Mesenteric fat pad (tissue), 1 donor: ENCODE measurements at places on chromosomes 7 and 10. TPM values are rescaled to one million over a fixed set of nuclear protein-coding genes. Genes with fewer than 3 reads are reported as not detected.

- DNase-seq, result no peak
These were observed 577.5 kb downstream of the GRID1 start for GRCh38 chr10:85789125-85789524.

GRCh38 chr10:89206402-89207180, 526 bp downstream of the CH25H start:
- DNase-seq, result no peak

GRCh38 chr10:120746001-120746777, 105.0 kb upstream of the WDR11 start:
- no peak for DNase-seq

GRCh38 chr10:28632584-28632945, 44.8 kb upstream of the BAMBI start:
- DNase-seq, result no peak

- DNase-seq, result no peak
These were observed at the start of gene TLX1 for GRCh38 chr10:101130984-101131961. Gene TLX1, plus strand, starts transcription at chr10:101131300. Its CDS starts 242 bp downstream, at chr10:101131542.

DNA sequence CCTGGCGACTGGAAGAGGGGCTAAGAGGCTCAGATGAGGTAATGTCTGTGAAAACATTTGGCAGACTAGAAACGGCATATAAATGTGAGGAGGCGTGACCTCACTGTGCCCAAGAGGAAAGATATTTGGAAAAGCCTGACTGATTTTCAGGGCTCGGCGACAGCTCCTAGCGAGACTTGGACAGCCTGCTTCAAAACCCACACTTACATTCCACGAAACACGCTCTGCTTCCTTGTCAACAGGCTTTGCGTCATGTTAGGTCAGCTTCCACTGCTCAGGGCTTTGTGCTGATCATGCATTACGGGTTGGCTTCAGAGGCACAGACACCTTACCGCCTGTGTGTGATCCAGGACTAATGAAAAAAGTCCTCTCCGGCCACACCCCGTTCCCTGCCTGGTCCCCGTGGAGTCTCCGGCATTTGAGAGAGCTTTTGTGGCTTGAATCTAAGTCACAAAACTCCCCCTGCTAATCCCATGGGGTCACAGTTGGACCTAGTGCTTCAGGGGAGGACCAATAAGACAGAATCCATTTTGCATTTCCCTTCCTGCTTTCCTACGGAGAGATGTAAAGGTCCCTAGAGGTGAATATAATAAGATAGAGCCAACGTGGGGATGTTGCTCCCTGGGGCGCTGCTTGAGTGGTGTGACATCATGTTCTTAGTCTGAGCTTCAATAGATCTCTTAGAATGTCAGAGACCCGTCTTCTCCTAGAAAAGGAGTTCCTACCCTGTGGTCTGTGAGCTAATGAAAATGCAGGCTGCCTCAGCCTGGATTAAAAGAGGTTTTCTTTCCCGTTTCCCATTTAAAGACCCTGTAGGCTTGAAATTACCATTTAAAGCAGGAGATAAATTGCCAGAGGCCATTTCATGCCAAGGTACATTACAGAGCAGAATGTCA, 25.5 kb downstream of the FGFBP3 start:
- DNase-seq, result no peak

GRCh38 chr10:3886191-3886590, 101.2 kb upstream of the KLF6 start:
- DNase-seq, result no peak

The CDK14 gene
- 47.2 TPM for total RNA-seq

DNA sequence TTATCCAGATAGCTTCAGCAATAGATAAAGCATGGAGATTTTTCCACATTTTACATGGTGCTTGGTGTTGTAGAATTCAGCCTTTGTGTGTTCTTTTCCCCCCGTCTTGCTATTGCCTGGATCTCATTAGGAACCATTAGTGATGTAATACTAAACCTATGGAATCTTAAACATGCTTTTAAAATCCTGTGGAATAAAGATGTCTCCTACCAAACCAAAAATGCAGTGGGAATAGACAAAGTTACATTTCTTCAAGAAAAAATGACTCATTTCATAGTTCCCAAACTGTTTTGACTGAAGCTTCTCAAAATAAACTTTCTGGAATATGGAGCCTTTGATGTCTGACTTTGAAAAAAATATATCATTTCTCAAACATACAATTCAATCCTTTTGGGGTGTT, 44.0 kb downstream of the CALD1 start:
- DNase-seq, result no peak

DNA sequence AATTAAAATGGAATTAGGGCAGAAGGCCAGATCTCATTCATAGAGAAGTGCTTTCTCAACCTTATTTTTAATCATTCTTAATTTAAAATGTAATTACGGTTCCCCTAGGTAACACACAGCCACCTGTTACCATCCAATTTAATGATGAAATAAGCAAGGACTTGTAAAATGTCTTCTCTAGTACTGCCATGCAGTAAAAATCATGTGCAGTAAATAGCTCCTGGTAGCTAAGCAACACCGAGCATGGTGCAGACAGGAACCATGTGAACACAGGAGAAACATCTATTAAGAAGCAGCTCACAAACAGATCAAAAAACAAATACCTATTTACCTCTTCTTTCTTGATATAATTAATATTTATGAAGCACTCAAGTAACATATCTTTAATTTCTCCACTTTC, 15.1 kb downstream of the NCAPG2 start:
- DNase-seq, result no peak

GRCh38 chr10:73359492-73359891, 828 bp upstream of the CFAP70 start:
- DNase-seq, result no peak

The SSC4D gene
- total RNA-seq, result 3.7 TPM

- peak; percentile 68 for DNase-seq
These were observed 71.6 kb downstream of the ADARB2 start for GRCh38 chr10:1665681-1666080.

DNA sequence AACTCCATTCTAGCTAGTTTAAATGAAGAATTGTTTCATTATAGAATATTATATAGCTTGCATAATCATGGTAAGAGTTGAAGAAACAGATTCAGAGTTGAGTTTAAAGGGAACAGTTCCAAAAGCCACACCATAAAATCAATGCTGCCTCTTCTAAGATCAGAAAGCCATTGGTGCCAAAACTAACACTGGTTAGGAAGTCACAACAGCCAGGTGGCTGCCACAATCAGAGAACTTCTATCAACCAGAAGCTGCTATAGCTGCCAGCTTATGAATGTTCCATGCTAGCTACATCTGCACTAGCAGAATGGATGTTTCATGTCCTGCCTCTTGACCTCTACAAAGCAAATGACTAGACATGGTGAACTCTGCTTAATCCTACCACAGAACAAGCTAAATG, 583.1 kb upstream of the LRRN3 start:
- DNase-seq, result no peak
